ENCODE measurements at places on chromosomes 7 and 10. TPM values are rescaled to one million over a fixed set of nuclear protein-coding genes. Genes with fewer than 3 reads are reported as not detected.

The PRRT4 gene
- 1.2 TPM for polyA plus RNA-seq

The ACTA2 gene
- polyA plus RNA-seq: 188 TPM

The CALML3 gene
- 0.03 TPM for polyA plus RNA-seq

The FKBP9 gene
- 132 TPM for polyA plus RNA-seq

GRCh38 chr7:101673315-101673714 is 44.2 kb upstream of the MYL10 start:
- DNase-seq: no peak

- no peak for DNase-seq
Observed at GRCh38 chr7:1124816-1125602, 35.0 kb downstream of the ZFAND2A start.

GRCh38 chr7:34277016-34277802 is 371.9 kb downstream of the BMPER start:
- no peak for DNase-seq

DNA sequence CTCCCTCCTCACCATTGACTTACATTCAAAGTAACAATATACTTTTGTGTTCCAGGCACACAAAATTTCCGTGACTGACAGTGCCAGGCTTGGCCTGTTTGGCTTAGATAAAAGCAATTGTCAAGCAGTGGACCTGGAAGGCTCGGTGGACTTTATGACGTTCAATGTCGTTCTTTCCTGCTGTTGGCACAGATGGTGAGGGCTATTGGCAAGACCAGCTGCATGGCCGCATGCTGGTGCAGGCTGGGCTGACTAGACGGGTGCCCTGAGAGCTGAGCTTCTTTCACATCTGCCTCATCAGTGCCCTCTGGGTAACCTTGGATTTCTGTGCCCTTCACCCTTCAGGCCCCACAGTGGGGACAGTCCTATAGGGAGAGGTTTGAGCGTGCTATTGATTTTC is 45.2 kb downstream of the WIPF3 start:
- no peak for DNase-seq

DNA sequence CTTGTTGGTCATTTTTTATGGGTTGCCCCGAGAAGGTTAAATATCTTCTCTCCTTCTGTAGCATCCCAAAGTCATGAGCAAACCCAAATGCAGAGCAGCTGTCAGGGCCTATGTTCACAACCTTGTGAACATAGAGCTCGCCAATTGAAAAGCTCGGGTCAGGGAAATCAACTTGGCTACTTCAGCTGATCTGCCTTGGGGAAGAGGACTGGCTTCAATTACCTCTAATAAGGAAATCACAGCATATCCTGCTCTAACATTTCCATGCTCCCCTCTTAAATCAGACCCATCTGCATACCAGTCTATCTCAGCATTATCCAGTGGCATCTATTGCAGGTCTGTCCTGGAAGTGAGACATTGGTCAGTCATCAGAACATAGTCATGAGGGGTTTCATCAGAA is 105.6 kb downstream of the ANKRD26 start:
- DNase-seq: no peak
